ENCODE measurements at places on chromosomes 12 and 14.

DNA sequence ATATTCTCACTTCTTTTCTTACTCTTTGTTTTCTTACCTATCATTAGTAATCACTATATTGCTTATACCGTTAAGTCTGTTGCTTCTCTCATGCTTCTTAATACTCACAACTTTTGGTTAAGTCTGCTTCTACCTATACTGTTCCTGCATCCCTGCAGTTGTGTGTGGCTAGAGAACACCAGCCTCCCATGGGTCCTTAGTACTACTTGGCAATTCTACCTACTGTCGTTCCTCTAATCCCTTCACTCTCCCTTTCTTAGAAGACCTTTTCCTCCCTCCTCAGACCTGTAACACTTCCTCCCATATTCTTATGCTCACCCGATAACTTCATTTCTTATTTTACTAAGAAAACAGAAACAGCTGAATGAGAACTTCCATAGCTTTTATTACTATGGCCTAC lies 29.3 kb downstream of the CNOT2 start:
- no peak for DNase-seq

GRCh38 chr12:111154147-111154834 lies 214.6 kb downstream of the PHETA1 start:
- no peak for DNase-seq

GRCh38 chr14:21042918-21043317 lies 756 bp downstream of the RNASE7 start:
- no peak for DNase-seq

DNA sequence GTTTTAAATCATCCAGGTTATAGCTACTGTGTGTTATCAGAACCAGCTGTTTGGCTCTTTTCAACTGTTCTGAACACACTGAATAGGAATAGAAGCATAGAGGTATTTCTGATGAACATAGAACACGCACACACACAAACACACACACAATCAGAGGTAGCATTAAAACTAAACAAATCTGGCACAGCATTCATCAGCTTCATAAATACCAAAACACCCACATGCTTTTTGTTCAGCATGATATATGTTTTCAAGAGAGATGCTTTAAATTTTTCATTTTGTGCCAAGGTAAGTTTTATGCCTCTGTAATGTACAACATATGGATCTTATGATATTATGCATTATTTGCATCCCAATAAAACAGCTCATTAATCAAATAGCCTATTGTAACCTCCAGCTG lies 208.6 kb downstream of the GALC start:
- DNase-seq = no peak

GRCh38 chr12:49093792-49094159 lies 825 bp downstream of the DHH start:
- no peak for DNase-seq

DNA sequence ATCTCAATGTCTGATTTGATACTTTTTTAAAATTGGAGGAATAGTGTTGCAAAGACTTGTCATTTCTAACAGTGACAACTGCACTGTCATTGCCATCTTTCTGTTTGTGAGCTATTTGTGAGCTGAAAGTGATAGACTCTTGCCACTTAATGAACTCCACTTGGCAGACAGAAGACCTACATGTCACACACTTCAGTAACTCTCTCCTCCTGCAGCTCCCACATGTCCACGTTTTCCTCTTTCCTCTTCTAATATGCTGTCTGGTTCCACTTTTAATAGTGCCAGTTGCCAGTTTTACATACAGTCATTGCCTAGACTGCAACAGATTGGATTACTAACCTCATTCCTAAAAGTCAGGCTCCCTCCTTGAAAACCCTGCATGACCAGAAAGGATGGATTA lies 121.5 kb downstream of the CAPZA3 start:
- DNase-seq = no peak

DNA sequence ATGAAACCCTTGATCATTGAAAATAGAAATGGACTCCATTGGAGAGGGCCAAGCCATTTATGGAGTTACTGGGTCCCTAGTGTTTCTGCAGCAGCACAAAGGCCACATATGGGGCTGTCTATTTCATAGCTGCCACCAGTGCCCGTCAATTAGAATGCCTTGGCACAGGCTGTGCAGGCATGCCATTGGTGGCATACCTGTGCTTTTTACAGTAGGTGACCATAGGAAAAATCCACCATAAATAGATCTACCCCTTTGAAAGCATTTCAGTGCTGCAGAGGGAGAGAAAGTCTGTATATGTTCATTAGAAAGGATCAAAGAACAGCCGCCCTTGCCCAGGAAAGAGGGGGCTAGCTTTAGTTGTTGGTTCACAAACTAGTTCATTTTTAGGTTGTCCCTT lies 13.1 kb downstream of the MYBPC1 start:
- DNase-seq = no peak

GRCh38 chr12:75883241-75883640 lies 148.3 kb downstream of the PHLDA1 start:
- no peak for DNase-seq

All from activated CD4-positive, alpha-beta T cell treated with anti-CD3 and anti-CD28 coated beads, Interleukin-10, Interleukin-2, amounts not matched to agents 100 ng/mL and 50 ng/mL, durations not matched to agents 16 hours and 8 hours (primary cell).